ENCODE measurements at places on chromosomes 7 and 10.
A peak's percentile ranks its signal among the peaks of the same experiment; 100 is the strongest.

GRCh38 chr10:11462071-11462470, 149.4 kb downstream of the USP6NL start:
- DNase-seq = no peak

GRCh38 chr10:123139521-123140163, 3.9 kb downstream of the HMX3 start:
- peak; percentile 15 for DNase-seq

DNA sequence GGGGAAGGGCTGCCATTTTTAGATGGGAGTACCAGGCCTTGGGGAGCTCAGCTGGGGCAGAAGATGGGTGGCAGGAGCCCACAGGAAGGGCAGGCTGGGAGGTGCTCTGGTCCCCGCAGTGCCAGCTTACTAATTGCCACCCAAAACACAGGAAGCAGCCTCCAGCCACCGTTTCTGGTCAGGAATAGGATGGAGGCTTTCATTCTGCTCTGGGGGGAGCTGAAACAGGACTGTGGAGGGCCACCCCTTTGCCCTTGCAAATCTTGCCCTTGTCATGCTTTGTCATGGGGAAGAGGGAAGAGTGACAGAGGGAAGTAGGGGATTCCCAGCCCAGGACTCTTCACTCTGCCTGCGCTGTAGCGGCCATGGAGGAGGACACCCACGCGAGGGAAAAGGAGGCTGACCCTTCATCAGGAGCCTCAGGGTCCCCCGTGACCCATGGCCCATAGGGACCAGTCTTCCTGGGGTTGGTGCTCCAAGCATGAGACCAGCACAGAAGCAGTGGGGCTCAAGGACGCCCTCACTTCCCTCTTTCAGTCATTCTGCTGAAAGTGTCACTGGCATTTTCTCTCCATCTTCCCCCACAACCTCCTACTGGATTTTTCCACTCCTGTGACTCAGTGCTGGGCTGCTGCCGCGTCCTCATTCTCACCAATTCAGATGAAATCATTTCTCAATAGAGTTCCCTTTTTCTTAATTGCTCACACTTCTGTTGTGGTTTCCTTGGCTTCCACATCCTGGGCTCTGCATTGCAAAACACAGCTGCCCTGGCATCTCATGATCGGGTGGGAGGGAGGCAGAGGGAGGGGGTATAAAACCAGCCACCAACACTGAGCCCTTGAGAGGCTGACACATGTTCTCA, 61.9 kb downstream of the MKI67 start:
- DNase-seq = peak; percentile 92

DNA sequence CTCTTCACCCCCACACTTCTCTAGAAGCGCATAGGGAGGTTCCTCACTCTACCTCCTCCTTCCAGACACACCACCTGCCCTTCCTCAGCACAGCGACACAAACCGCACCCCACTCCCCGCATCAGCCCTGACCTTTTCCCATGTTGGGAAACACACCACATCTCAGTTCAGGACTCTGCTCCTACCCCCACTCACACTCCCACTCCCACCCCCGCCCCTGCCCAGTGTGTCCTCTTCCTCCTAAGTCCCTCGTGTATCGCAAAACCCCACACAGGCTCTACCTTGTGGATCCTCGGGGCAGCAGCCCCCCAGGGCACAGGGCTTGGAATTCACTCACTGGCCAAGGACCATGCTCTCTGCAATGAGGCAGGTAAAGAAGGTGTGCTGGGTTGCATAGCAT, 4.2 kb upstream of the AOC1 start:
- no peak for DNase-seq
